Pancreas (tissue), 10 donors: ENCODE measurements at places on chromosomes 4 and X. TPM values are rescaled to one million over a fixed set of nuclear protein-coding genes. Genes with fewer than 3 reads are reported as not detected.

- no peaks in the 10 kb centered on the region for H3K4me1 ChIP-seq
- DNase-seq = no peak
- no peaks in the 10 kb centered on the region for H3K36me3 ChIP-seq
Observed at GRCh38 chrX:5748586-5749150, 480.0 kb downstream of the NLGN4X start.

GRCh38 chr4:86909546-86910295, 17.5 kb upstream of the C4orf36 start:
- H3K4me3 ChIP-seq = no peak overlapping the region
- H3K36me3 ChIP-seq = no peaks in the 10 kb centered on the region
- H3K27me3 ChIP-seq = no peaks in the 10 kb centered on the region
- DNase-seq = no peak
- no peak overlapping the region for H3K27ac ChIP-seq
- H3K4me1 ChIP-seq = no peaks in the 10 kb centered on the region

Gene XAGE2
- polyA plus RNA-seq = 0.59 TPM

Gene CDKL2
- 0.23 TPM for polyA plus RNA-seq

Gene SLC25A53
- polyA plus RNA-seq = 3.7 TPM

Gene TMEM150C
- polyA plus RNA-seq = 3.0 TPM
